A172 (cell line): ENCODE measurements at places on chromosomes 5 and 9.

DNA sequence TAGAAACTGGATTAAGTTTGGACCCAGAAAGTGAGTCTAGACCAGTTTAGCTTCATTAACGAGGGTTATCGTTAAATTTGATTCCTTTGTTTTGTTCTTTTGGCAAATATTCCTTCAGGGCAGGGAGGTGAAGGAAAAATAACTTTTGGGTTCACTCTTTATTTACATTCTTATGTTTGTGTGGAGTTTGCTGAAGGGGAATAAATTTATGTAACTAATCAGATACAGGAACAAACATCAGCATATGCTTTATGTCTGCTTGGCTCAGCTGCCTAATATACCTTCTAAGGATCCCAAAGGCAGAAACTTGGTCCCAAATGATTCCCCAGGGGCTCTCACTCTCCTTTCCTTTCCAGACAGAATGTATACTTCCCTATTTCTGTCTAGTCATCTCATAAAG, 132.4 kb downstream of the MCTP1 start:
- no peak for DNase-seq

DNA sequence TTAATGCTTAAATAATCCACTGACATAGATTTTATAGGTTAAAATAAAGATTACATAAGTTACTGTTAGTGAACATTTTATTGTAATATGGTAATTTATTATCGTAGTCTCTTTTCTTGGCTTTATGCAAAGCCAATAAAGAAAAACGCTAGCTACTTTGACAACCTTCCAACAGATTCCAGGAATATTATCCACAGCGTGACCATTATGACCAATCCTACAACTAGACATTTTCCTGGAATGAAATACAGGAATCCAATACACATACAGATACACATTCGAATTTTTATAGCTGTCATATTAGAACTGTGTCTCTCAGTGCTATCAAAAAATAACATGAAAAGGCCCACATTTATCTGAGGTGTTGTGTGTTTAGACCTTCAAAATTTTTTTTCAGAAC, 13.1 kb downstream of the RPS23 start:
- DNase-seq = no peak

DNA sequence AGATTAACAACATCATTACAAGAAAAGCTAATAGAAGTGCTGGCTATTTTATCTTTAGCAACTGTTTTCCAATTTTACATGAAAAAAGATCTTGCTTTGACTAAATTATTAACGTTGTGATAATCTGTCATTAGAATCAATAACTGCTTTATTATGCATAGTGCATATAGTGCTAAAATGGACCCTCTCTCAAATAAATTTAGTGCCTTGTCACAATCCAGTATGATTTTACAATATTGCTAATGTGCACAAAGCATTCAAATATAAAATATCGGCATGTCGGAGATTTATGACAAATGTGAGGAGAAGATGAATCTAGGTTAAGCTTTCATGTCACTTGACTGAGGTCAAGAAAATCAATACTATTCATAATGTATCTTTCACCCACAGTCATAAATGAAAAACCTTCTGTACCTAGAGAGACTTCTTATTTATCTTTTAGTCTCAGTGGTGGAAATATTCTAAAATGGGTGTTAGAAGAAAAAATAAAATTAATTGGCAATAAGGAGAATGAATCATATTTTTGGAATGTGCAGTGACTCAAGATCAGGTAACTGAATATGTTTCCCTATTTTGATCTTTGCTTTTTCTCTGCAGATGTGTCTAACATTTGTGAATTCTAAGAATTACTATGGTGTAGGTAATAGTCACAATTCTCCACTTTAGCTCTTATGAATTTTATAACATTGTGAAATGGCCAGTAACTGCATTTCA, 672.9 kb upstream of the GRAMD2B start:
- DNase-seq = peak; percentile 4

DNA sequence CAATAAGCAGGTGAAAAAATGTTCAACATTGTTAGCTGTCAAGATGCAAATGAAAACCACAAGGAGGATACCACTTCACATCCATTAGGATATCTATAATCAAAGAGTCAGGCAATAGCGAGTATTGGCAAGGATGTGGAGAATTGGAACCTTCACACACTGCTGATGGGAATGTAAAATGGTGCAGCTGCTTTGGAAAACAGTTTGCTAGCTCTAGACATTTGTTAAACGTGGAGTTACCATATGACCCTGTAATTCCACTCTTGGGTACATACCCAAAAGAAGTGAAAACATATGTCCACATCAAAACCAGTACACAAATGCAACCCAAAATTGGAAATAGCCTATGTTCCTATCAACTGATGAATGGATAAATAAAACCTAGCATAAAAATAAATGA, 37.4 kb downstream of the SCAMP1 start:
- DNase-seq = no peak

DNA sequence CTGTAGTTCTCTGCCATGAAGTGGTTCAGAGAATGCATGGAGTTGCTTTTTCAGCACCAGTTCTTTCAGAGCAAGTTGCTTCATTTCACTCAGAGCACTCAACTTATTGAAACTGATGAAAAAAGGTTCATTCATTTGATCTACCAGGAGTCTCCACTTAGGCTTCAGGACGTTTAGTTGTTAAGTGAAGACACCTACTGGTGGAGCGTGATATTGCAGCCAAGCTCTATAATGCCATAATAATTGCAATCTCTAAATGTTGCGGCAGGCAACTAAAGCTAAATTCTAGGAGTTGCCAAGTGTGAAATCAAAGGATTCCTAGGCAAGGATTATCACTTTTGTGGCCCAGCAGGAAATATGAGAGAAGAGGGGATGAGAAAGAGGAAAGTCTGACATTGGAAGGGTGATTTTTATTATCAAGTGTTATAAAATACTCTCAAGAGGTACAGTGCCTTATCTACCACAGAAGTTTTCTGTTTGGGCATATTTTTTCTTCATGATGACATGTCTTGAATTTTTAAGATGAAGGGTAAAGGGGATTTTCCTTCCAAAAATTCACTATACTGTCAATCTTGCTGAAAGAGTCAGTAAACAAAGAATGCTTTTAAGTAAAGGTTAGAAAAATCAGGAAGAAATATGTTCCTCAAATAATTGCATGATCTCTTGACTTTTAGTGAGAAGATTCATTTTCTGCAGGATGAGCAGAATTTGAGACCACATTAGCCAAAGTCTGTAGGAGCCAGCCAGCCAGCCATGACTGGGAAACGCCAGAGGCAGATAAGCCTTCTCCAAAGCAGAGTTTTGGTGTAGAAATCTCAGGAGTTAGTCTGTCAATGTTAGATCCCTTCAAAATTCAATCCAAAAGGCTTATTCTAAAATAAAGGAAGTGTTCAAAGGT, 83.4 kb downstream of the SH3PXD2B start:
- DNase-seq = peak; percentile 34

GRCh38 chr5:61931236-61931635, 374.8 kb upstream of the KIF2A start:
- DNase-seq = no peak

DNA sequence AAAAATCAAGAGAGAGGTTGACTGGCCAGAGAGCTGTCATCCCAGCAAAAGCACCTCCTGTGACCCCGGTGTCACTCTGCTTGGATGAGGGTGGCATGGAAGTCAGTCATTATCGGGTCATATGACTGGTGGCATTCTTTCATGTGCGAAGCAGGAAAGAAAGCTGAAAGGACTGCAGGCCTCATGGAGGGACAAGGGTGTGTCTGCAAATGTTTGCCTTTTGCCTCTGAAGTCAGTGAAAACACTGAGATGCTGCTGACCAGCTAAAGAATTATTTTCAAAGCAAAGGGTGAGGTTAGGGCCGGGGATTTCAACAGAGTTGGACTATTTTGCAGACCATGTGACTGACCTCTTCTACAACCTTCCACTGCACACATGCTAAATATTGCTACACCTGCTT, 298.3 kb downstream of the CSNK1G3 start:
- DNase-seq = no peak

DNA sequence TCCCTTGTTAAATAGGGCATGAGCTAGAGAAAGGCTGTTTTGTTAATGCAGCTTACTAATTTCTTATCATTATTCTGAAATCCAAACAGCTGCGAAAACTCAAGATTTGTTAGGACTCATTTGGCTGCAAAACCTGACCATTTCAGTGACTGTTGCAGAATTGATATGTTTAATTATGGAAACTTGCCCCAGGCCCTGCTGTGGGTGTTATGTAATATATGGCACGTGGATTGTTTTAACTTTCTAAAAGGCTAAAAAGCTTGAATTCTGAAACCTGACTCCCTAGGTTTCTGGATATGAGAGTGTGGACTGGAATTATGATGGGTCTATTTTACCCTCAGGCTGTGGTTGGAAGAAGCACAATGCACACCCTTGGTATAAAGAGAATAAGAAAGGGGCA, 4.4 kb downstream of the IL9 start:
- DNase-seq = no peak

DNA sequence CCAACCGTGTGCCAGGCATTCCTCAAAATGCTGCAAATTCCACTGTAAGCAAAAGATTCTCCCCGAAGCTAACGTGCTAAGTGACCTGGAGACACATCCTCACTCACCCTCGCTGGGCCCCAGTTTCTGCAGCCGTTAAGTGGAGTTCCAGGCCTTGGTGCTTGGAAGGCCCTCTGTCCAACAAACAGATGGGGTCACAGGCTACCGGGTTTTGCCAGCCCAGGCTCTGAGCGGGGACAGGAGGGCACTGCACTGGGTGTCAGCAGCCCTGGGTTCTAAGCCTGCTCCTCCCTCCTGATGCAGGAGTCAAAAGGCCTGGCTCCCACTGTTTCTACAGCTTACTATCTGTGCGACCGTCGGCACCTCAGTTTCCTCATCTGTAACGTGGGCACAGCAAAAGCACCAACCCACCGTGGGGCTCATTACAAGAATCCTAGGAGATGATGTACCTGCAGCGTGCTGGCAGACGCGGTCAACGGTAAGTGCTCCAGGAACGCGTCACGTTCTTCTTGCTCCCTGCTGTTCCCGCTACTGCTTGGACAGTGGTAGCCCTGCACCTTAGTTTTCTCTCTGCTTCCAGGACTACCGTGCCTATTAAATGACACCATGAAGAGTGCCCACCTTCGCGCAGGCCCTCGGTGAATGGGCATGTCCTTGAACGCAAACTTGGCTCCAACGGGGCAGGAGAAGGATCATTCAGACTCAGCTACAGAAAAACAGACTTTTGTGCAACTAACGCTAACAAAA, 84.8 kb downstream of the ADAMTS2 start:
- DNase-seq = no peak

DNA sequence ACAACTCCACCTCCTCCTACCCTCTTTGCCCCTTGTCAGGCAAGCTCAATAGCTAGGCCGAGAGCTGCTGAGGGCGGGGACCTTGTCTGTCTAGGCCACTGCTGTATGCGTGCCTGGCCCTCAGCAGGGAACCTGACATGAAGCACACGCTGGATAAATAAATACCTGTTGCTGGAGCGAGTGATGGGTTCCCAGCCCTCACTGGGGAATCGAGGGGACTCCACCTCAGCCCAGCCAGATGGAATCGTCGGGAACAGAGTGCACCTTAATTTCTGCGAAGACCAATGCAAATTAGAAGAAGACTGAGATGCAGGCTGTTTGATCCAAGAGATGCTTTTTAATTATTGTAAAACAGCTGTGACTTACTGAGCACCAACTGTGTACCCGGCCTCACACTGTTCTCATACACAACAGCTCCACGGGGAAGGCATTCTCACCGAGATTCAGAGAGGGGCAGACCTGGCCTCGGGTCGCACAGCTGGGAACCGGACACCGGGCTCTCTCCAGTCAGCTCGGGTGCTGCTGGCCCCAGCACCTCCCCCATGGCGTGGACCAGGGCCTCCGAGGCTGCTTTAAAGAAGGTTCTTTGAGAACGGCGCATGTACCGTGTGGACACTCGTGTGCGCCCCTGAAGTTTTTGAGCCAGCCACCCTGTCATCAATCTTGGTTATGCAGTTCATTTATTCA, 109.7 kb upstream of the IER5L start:
- no peak for DNase-seq

- DNase-seq = no peak
Measured at GRCh38 chr9:91420501-91421127, 3.0 kb downstream of the NFIL3 start.

DNA sequence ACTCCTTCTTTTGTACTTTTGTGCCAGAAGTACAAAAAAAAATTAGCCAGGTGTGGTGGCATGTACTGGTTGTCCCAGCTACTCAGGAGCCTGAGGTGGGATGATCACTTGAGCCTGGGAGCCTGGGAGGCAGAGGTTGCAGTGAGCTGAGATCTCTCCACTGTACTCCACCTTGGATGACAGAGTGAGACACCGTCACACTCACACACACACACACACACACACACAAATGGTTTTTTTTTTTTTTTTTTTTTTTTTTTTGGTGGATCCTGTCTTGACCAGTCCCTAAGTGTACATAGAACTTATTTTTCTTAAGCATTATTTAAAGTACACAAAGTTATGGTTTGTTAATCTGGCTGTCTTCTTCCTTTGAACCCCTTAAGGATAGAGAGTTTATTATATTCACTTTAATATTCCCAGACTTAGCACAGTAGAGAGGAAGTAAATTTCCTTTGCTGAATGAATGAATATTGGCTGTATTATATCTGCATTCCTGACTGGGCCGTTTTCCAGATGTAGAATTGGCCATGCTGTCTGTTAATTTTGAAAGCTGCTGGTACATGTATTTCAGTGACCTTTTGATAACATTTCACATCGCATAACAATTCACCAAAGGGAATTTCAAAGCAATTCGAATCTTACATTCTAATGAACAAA, 429.0 kb upstream of the ZNF608 start:
- no peak for DNase-seq

DNA sequence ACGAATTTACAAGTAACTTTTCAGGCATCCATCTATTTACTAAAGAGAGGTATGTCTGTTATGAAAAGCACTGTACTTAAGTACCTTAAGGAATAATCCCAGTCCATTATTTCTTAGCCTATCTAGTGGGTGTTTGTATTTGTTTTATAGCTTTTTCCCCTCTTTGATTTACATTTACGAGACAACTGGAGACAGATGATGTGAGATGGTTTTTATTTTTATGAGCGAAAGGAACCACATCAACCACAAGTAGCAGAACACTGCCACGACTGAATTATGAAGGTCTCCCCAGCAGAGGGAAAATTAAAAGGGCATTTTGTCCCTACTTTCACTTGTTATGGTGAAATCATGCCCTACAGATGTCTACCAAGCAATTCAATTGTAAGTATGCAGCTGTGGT, 357.8 kb downstream of the NFIB start:
- DNase-seq = peak; percentile 46
